T-helper 2 cell treated with Interferon-gamma antibody and Interleukin-4, amounts not matched to agents 5 μg/mL and 100 μg/mL, for 36 hours (primary cell): ENCODE measurements at places on chromosomes 1 and 21.
A peak's percentile ranks its signal among the peaks of the same experiment; 100 is the strongest.

DNA sequence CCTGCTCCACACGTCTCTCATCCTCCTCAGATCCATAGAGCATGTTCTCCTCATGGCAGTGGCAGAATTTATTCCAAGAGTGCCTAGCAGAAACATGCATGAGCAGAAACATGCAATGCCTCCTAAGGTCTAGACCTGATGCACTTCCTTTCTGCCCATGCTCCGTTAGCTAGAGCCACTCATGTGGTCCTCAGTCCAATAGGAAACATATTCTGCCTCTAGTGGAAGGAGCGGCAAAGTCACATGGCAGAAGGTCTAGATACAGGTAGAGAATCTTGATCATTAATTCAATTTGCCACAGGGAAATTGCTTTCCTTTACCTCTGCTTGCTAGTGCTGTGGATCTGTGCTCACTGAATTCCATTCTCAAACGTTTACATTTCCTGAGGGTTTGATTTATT lies 130.4 kb downstream of the KIF26B start:
- H3K36me3 ChIP-seq, result no peaks in the 10 kb centered on the region
- H3K27ac ChIP-seq, result no peak overlapping the region
- no peak overlapping the region for H3K4me3 ChIP-seq
- H3K27me3 ChIP-seq, result no peaks in the 10 kb centered on the region

GRCh38 chr1:221157026-221157761 lies 278.0 kb downstream of the HLX start:
- no peak overlapping the region for H3K4me3 ChIP-seq
- no peak for DNase-seq
- no peaks in the 10 kb centered on the region for H3K27me3 ChIP-seq
- no peak overlapping the region for H3K27ac ChIP-seq

DNA sequence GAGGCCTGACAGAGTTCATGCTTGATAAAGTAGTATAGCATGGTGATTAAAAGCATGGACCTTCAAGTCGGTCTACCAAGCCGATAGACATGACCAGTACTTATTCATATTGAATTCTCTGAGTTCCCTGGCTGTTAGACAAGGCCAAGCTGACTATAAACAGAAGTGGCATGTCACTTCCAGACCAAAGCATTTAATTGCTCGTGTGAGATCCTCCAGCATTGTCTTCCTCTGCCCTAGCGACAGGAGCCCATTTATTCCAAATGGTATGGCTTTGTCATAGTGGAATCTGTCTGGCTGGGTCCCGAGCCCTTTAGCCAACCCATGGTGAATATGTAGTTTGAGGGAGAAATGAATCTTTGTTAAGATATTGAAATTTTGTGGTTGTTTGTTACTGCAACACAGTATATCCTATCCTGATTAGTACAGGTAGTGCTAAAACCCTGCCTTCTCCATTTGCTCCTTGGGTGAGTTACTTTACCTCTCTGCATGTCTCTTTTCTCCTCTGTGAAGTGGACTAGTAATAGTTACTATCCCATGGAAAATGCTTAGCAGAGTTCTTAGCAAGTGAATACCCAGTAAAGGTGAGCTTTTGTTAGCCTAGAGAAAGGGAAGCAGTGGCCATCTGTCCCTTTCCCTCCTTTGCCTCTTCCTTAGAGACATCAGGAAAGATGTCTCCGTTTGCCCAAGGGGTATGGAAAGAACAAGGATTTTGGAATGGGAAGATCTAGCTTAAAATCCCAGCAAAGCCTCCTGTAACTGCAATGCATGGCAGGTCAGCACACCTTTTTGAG lies 77.6 kb upstream of the CD1D start:
- peaks cover 4% of the 10 kb centered on the region for H3K4me1 ChIP-seq
- H3K27ac ChIP-seq, result no peak overlapping the region
- H3K27me3 ChIP-seq, result peaks cover 11% of the 10 kb centered on the region

DNA sequence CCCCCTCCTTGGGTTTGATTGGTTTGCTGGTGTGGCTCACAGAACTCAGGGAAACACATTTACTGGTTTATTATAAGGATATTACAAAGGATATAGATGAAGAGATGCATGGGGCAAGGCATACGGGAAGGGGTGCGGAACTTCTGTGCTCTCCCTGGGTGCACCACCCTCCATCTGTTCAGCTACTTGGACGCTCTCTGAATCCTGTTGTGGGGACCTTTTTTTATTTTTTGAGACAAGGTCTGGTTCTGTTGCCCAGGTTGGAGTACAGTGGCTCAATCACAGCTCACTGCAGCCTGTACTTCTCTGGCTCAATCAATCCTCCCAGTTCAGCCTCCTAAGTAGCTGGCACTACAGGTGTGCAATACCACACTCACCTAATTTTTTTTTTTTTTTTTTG lies 7.4 kb downstream of the LURAP1 start:
- no peaks in the 10 kb centered on the region for H3K27me3 ChIP-seq
- no peak overlapping the region for H3K4me3 ChIP-seq
- H3K4me1 ChIP-seq, result no peaks in the 10 kb centered on the region
- H3K27ac ChIP-seq, result no peak overlapping the region
- no peak for DNase-seq

DNA sequence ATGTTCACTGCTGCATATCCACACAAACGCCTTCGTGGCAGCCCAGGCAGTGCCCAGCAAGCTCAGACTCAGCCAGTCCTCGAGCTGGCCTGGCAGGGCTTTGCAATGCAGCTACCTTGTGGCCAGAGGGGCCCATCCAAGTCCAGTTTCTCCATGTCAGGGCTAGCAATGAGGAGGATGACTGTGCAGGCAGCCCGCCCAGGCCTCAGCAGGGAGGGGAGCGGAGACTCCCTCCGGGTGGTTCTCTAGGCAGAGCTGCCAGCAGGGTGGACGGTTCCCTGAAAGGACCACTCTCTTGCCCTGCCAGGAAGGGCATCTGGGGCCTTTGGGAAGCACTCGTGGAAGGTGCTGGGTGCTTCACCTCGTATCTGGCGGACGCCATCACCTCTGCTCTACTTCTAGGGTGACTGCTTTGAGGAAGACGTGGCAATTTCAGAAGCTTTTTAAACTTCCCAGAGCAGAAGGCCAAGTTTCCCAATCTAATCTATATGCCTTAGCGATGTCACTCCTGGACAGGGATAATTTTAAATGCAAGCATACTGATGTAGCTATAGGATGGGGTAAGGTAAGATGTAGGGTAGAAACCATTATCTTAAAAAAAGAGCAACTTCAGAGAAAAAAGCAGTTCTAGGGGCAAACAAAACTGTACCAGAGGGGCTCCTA lies 56.2 kb downstream of the RUNX1 start:
- H3K27me3 ChIP-seq, result no peaks in the 10 kb centered on the region
- DNase-seq, result no peak
- no peak overlapping the region for H3K4me3 ChIP-seq
- H3K27ac ChIP-seq, result peak overlapping the region; percentile 7
- peaks cover 34% of the 10 kb centered on the region for H3K36me3 ChIP-seq

DNA sequence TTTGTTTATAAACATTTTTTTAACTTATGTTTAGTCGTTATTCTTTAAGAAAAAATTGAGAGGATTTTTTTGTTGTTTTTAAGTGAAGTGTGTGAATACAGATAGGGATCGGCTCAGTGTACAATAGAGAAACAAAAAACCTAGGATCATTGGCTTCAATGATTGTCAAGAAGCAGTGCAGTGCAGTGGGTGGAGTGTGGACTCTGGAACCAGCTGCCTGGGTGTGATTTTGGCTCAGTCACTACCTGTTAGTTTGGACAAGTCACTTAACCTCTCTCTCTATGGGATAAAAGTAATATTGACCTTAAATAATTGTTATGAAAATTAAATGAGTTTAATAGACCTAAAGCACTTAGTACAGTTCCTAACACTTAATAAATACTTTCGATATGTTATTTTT lies 41.3 kb downstream of the SCCPDH start:
- H3K27me3 ChIP-seq, result no peaks in the 10 kb centered on the region
- H3K4me3 ChIP-seq, result no peak overlapping the region
- H3K36me3 ChIP-seq, result peaks cover 8% of the 10 kb centered on the region
- no peak overlapping the region for H3K27ac ChIP-seq
- no peak for DNase-seq
- no peaks in the 10 kb centered on the region for H3K4me1 ChIP-seq

DNA sequence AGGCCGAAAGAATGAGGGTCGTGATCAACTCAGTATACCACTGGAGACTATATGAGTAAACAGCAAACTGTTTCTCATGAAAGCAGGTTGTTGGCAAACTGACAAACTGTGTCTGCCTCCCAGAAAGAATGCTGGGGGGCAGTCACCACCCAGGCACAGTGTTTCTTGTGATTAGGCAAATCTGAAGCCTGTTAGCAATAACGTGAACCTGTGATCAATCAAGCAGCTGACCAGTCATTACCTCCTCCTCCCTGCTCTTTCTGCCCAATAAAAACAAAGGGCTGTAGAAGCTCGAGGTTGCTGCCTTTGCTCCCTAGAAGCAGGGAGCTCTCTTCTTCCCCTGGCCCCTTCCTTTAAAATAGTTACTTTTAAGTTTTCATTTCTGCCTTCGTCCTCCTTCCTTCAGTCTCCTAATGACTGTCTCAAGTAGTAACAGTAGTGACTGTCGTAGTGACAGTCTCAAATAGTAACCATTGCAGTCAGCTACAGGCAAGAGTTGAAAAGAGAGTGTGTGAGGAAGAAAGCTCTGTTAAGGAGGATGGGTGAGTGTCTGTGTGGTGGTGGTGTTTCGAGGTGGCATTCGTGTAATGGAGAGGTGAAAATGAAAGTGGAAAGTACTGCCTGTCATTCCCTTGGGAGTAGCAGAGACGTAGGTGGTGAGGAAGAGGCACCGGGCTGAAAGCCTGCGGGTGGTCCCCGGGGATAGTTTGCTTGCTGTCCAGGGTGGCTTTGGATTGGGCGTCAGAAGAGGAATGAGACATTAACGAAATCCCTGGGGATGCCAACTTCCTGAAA lies 14.5 kb downstream of the HHAT start:
- H3K4me1 ChIP-seq, result peaks cover 16% of the 10 kb centered on the region
- no peak overlapping the region for H3K27ac ChIP-seq
- no peak overlapping the region for H3K4me3 ChIP-seq
- no peak for DNase-seq
- peaks cover 16% of the 10 kb centered on the region for H3K27me3 ChIP-seq

DNA sequence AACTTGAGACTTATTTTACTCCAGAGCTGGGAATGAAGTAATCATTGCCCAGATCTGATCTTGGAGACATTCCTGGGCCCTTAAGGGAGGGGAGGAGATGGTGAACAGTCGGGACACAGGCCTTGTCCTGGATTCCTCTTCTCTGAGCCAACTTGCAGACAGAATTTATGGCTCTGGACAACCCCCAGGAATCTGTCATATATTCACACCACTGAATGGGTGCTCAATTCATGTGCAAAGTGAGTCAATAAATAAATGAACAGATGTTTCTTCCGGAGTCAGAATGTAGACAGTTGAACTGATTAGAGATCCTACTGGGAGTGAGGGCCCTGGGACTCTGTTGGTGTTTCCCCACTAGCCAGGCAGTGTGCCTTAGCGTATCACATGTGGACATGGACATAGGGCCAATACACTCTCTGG lies 2.6 kb downstream of the TUFT1 start:
- H3K36me3 ChIP-seq, result no peaks in the 10 kb centered on the region
- peaks cover 15% of the 10 kb centered on the region for H3K27me3 ChIP-seq
- no peak for DNase-seq

- H3K36me3 ChIP-seq, result peaks cover 54% of the 10 kb centered on the region
- no peaks in the 10 kb centered on the region for H3K27me3 ChIP-seq
- no peak for DNase-seq
- no peak overlapping the region for H3K4me3 ChIP-seq
- no peak overlapping the region for H3K27ac ChIP-seq
Measured at GRCh38 chr1:112628516-112628915, 8.9 kb downstream of the CAPZA1 start.

- H3K36me3 ChIP-seq, result peaks cover 23% of the 10 kb centered on the region
- H3K27me3 ChIP-seq, result no peaks in the 10 kb centered on the region
- peak; percentile 79 for DNase-seq
- peaks cover 18% of the 10 kb centered on the region for H3K4me1 ChIP-seq
Measured at GRCh38 chr1:45687754-45688740, at the start of gene TMEM69. TMEM69 (plus strand) TSS chr1:45688181; CDS start chr1:45691069, 2,888 bp downstream.

DNA sequence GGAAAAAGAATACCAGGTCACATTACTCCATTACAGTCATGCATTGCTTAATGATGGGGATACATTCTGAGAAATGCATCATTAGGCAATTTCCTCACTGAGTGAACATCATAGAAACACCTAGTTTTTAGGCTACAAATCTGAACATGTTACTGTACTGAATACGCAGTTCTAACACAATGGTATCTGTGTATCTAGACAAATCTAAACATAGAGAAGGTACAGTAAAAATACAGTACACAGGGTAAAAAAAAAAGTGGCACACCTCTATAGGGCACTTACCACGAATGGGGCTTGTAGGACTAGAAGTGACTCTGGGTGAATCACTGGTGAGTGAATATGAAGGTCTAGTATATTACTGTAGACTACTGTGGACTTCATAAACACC lies 115.7 kb downstream of the AKT3 start:
- DNase-seq, result no peak
- H3K4me1 ChIP-seq, result peaks cover 2% of the 10 kb centered on the region
- no peak overlapping the region for H3K27ac ChIP-seq
- no peaks in the 10 kb centered on the region for H3K27me3 ChIP-seq

DNA sequence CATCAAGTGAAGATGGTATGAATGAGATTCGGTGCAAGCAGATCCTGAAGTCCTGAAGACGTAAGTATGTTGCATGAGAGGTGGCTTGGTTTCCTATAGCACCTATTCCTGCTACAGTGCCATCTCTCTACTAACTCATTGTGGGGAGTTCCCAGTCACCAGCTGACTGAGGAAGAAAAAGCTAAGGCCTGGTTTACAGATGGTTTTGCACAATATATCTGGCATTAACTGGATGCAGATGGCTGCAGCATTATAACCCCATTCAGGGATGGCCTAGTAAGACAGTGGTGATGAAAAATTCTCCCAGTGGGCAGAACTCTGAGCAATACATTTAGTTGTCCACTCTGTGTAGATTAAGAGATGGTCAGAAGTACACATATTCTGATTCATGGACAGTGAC lies 36.7 kb downstream of the RTCA start:
- no peaks in the 10 kb centered on the region for H3K36me3 ChIP-seq
- peaks cover 13% of the 10 kb centered on the region for H3K4me1 ChIP-seq
- no peak overlapping the region for H3K27ac ChIP-seq
- no peaks in the 10 kb centered on the region for H3K27me3 ChIP-seq
- no peak for DNase-seq
